ENCODE measurements at places on chromosomes 5 and 9. TPM values are rescaled to one million over a fixed set of nuclear protein-coding genes. Genes with fewer than 3 reads are reported as not detected.

CCDC192 gene
- not detected for total RNA-seq

GDNF gene
- total RNA-seq: 0.23 TPM

SPOCK1 gene
- 31.4 TPM for total RNA-seq

CBY3 gene
- not detected for total RNA-seq

IRF1 gene
- total RNA-seq: 33.0 TPM

SPAG8 gene
- 0.12 TPM for total RNA-seq

TRIM36 gene
- total RNA-seq: 4.8 TPM

ZNF474 gene
- total RNA-seq: not detected

RLN2 gene
- total RNA-seq: 6.0 TPM

TRIM7 gene
- 2.7 TPM for total RNA-seq

KCTD16 gene
- 0.06 TPM for total RNA-seq

TLX3 gene
- total RNA-seq: 0.87 TPM

SLC6A3 gene
- not detected for total RNA-seq

NR2F1 gene
- 14.8 TPM for total RNA-seq

FLT4 gene
- total RNA-seq: 0.29 TPM

ENC1 gene
- total RNA-seq: 90.5 TPM

SLC4A9 gene
- not detected for total RNA-seq
